ENCODE measurements at places on chromosomes 6 and 20. TPM values are rescaled to one million over a fixed set of nuclear protein-coding genes. Genes with fewer than 3 reads are reported as not detected.

Gene HRH3
- total RNA-seq: not detected

Gene DEFB132
- 0.12 TPM for total RNA-seq

- H3K4me1 ChIP-seq: peaks cover 11% of the 10 kb centered on the region
- H3K27ac ChIP-seq: peak overlapping the region; percentile 4
- DNase-seq: no peak
- no peaks in the 10 kb centered on the region for H3K27me3 ChIP-seq
These were observed 2.2 kb downstream of the HSPA1B start for GRCh38 chr6:31829633-31830283.

Gene MAS1
- 0.02 TPM for total RNA-seq

- no peak for DNase-seq
- H3K27ac ChIP-seq: peak overlapping the region; percentile 39
- H3K36me3 ChIP-seq: peaks cover 92% of the 10 kb centered on the region
- H3K27me3 ChIP-seq: no peaks in the 10 kb centered on the region
- H3K4me3 ChIP-seq: no peak overlapping the region
These were observed 66.6 kb downstream of the LAMA4 start for GRCh38 chr6:112187736-112188135.

- no peak for DNase-seq
These were observed 105.8 kb upstream of the TOP1 start for GRCh38 chr20:40922865-40923264.

DNA sequence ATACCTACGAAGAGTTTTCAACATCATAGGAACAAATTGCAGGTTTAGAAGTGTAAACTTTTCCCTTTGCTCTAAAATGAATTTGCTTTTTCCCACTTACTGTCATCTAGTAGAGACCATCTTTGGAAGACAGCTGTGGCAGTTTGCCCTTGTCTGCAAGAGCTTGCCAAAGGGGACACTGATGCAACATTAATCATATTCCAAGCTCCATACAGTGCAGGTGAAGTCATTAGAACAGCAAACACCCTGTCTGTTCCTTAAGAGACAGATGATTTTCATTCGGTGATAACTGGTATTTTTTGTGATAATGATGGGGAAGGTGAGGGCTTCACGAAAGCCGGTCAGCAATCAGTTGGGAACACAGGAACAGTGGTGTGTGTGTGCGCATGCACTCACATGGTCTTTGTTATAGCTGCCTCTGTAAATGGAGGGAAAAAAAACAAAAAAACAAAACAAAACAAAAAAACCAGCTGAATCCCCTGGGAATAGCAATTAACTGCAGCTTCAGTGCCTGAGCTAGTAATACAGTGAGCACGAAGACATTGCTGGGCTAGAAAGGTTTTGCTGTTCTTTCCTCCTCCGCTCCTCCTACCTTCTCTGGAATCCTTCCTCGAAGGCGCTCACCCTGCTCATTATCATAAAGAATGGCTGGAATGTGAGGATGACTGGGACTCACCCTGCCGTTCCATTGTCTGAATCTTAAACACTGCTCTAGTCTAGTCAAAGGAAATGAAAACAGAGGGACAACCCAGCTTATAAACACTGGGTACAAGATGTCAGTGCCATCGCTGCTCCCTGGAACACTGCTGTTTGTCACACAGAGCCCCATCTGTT is 35.2 kb upstream of the KIF13A start:
- no peaks in the 10 kb centered on the region for H3K4me1 ChIP-seq
- no peaks in the 10 kb centered on the region for H3K27me3 ChIP-seq

GRCh38 chr6:26426691-26427450 is 13.4 kb upstream of the BTN3A3 start:
- no peaks in the 10 kb centered on the region for H3K27me3 ChIP-seq
- H3K4me1 ChIP-seq: no peaks in the 10 kb centered on the region
- H3K4me3 ChIP-seq: no peak overlapping the region
- H3K27ac ChIP-seq: no peak overlapping the region
- DNase-seq: no peak

- H3K4me1 ChIP-seq: no peaks in the 10 kb centered on the region
- H3K4me3 ChIP-seq: no peak overlapping the region
- no peaks in the 10 kb centered on the region for H3K36me3 ChIP-seq
- H3K27ac ChIP-seq: no peak overlapping the region
These were observed 317.8 kb downstream of the CDH4 start for GRCh38 chr20:61569825-61570224.

DNA sequence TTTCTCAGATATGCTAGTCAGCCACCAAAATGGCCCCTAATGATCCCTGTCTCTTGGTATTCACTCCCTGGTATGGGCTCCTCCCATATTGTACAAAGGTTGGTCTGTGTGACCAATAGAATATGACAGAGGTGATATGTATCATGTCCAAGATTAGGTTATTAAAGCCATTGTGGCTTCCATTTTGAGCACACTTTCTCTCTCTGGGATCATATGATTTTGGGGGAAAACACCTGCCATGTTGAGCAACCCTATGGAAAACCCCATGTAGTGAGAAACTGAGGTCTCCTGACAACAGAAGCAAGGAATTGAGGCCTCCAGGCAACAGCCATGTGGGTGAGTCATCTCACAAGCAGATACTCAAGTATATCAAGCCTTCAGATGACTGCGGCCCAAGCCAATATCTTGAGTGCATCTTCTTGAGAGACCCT is 7.1 kb upstream of the ZNF318 start:
- H3K4me3 ChIP-seq: no peak overlapping the region
- no peak for DNase-seq
- H3K27ac ChIP-seq: no peak overlapping the region
- H3K4me1 ChIP-seq: no peaks in the 10 kb centered on the region
- H3K36me3 ChIP-seq: no peaks in the 10 kb centered on the region

- no peak overlapping the region for H3K27ac ChIP-seq
- H3K27me3 ChIP-seq: peaks cover 3% of the 10 kb centered on the region
- H3K36me3 ChIP-seq: no peaks in the 10 kb centered on the region
- H3K4me3 ChIP-seq: no peak overlapping the region
- H3K4me1 ChIP-seq: peaks cover 19% of the 10 kb centered on the region
These were observed 48.0 kb downstream of the NFATC2 start for GRCh38 chr20:51494241-51495110.

Gene MAP3K7
- 25.5 TPM for total RNA-seq

- H3K36me3 ChIP-seq: no peaks in the 10 kb centered on the region
- no peaks in the 10 kb centered on the region for H3K4me1 ChIP-seq
- no peak overlapping the region for H3K27ac ChIP-seq
- no peak for DNase-seq
- H3K27me3 ChIP-seq: peaks cover 31% of the 10 kb centered on the region
- H3K4me3 ChIP-seq: no peak overlapping the region
These were observed 43.6 kb upstream of the SLC32A1 start for GRCh38 chr20:38680500-38681306.

Gene SSTR4
- not detected for total RNA-seq

- H3K27me3 ChIP-seq: no peaks in the 10 kb centered on the region
- no peaks in the 10 kb centered on the region for H3K4me1 ChIP-seq
- no peaks in the 10 kb centered on the region for H3K36me3 ChIP-seq
- H3K27ac ChIP-seq: no peak overlapping the region
These were observed 70.2 kb upstream of the EEF1E1 start for GRCh38 chr6:8172530-8172929.

- no peaks in the 10 kb centered on the region for H3K27me3 ChIP-seq
- DNase-seq: no peak
- no peak overlapping the region for H3K4me3 ChIP-seq
- H3K36me3 ChIP-seq: peaks cover 60% of the 10 kb centered on the region
- no peak overlapping the region for H3K27ac ChIP-seq
These were observed 68.1 kb downstream of the ITCH start for GRCh38 chr20:34431168-34431567.

DNA sequence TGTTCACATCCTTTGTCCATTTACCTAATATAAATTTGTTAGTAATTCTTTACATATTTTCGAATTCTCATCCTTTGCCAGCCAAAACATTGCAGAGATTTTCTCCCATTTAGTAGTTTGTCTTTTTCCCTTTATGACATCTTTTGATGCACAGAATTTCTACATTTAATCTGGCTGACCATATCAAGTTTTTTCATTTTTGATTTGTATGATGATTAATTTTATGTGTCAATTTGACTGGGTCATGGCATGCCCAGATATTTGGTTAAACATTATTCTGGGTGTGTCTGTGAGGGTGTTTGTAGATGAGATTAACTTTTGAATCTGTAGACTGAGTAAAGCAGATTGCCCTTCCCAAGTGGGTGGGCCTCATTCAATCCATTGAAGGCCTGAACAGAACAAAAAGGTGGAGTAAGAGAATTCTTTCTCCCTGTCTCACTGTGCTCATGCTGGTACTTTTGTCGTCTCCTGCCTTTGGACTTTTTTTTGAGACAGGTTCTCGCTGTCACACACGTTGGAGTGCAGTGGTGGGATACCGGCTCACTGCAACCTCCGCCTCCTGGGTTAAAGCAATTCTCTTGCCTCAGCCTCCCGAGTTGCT is 72.1 kb upstream of the EPB41L1 start:
- H3K4me3 ChIP-seq: no peak overlapping the region
- H3K36me3 ChIP-seq: no peaks in the 10 kb centered on the region
- H3K4me1 ChIP-seq: no peaks in the 10 kb centered on the region
- DNase-seq: no peak
- H3K27me3 ChIP-seq: peaks cover 4% of the 10 kb centered on the region
- no peak overlapping the region for H3K27ac ChIP-seq

Data from heart right ventricle (tissue), 16 donors.